Heart left ventricle (tissue), 16 donors: ENCODE measurements at places on chromosomes 11 and 22.

DNA sequence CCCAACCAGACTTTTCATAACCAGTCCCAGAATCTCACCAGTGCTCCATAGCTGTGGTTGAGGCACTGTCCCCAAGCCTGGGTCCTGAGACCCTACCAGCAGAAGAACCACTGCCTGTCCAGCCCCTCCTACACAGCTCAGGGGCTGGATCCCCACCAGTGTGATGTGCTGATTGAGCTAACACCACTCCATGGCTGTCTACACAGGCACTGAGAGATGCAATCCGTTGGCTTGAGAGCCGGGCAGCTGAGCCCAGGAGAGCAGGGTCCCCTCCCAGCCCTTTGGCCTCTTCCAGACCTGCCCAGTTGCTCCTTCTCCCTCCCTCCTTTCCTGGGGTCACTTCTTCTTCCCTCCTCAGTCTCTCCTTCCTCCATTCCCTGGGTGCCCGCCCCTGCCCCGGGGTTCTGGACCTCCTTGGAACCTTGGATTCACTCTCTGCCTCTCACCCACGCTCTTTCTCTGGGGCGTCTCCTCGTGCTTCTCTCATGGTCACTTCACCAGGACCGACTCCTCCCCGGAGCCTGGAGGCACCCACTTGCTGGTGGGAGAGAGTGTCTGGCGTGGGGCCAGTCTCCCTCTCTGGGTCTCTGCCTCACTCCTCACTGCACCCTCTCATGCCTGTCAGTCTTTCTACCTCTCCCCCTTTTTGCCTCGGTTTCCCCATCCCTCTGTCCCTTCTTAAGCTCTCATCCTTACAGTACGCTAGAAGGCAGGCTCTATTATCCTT, 706 bp upstream of the SCYL1 start:
- peak; percentile 57 for DNase-seq

GRCh38 chr11:77457340-77457739, 16.6 kb downstream of the PAK1 start:
- DNase-seq, result no peak

DNA sequence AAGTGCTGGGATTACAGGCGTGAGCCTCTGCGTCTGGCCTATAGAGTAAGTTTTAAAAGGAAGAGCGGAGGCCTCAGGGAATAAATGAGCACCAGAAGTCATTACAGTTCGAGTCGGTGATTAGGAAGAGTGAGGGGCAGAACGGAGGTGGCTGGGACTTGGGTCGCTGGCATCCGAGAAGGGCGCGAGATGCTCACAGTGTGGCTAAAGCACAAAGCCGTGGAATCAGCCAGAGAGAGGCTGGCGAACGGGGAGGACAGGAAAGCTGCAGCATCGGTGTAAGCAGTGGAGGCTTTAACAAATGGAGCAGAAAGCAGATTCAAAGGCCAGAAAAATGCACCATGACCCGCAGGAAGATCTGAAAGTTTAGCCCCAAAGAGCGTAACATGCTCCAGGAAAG, 2.7 kb upstream of the KRTAP5-4 start:
- DNase-seq, result no peak

DNA sequence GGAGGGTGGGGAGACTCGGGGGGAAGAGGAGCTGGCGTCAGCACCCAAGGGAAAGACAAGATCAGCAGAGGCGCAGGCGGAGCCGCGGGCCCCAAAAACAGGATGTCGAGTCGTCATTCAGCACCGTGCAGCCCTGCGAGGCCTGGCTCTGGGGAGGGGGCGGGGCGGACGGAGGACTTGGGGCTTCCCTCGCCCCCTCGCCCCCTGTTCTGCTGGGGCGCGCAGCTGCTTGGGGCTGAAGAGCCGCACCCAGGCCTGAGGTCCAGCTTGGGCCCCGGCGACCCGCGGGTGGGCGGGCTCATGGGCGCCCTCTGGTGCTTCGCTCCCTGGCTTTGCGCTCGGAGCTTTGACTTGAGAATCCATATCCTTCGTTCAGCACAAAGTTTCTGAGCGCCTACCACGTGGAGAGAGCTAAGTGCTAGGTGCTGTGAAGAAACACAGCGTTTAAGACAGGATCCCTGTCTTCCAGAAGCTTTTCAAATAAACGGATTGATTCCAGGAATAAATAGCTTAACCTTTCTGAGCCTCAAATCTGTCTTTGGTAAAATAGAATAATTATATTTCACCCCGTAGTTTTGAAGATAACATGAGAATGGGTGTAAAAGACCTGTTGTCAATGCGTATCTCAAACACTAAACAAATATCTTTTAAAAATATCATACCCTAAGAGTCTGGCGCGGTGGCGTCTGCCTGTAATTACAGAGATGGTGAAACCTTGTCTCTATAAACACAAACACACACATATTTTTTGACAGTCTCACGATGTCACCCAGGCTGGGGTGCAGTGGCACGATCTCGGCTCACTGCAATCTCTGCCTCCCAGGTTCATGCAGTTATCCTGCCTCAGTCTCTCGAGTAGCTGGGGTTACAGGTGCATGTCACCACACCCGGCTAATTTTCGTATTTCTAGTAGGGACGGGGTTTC, 929 bp upstream of the RHOG start:
- DNase-seq, result peak; percentile 88

GRCh38 chr22:38110863-38111852, 674 bp upstream of the BAIAP2L2 start:
- DNase-seq, result peak; percentile 17

GRCh38 chr11:57163160-57163868, 18.4 kb upstream of the LRRC55 start:
- DNase-seq, result no peak

GRCh38 chr11:44221456-44221855, 88.5 kb downstream of the ALX4 start:
- DNase-seq, result no peak

DNA sequence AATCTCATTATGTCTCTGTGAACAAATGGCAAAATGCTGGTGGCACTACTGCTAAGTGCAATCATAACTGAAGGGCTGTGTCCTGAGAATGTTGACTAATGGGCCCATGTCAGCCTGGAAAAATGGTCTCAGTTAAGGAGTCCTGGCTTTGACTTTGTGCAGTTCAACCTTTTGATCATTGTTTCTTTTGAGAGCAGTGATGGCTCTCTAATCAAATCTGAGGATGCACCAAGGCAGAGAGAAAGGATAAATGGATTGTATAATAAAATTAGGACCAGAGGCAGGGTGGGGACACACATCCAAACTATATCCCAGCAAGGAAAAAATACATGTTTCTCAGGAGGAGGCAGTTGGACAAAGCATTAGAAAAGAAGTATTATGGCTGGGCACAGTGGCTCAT, 59.6 kb upstream of the SYN3 start:
- DNase-seq, result no peak

- no peak for DNase-seq
Observed at GRCh38 chr11:31657091-31657490, 147.5 kb downstream of the ELP4 start.

GRCh38 chr11:60376601-60377000, 1.7 kb upstream of the MS4A7 start:
- no peak for DNase-seq

DNA sequence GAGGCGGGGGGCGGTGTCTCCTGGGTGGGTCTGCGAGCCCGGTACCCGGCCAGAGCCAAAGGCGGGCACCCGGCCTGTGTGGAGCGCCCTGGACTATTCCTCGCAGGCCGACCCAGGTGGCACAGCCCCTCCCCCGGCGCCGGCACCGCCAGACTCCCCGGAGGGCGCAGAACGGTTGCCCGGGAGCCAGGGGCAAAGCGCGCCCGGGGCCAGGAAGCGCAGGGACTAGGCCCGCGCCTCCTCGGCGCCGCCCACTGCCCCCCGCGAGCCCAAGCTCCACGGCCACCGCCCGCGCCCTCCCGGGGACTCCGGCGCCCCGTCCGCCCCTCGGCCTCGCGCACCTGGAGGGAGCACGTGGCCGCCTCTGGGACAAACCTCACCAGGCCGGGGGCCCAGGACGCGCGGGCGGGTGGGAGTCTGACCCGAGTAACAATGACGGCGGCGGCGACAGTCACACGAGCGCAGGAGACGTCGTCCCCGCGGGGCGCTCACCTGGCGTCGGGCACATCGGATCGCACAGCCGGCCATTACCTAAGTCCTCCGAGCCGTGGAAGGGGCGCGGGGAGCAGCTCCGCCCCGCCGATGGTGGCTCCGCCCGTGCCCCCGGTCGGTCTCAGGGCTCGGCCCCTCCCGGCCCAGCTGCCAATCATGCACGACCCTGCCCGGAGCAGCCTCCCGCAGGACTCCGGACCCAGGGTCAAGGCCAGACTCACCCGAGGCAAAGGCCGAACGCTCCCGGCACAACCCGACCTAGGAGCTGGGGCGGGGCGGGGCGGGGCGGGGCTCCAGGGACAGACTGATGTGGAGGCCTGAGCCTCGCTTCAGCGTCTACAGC, 7.4 kb downstream of the PLXNB2 start:
- DNase-seq, result no peak

DNA sequence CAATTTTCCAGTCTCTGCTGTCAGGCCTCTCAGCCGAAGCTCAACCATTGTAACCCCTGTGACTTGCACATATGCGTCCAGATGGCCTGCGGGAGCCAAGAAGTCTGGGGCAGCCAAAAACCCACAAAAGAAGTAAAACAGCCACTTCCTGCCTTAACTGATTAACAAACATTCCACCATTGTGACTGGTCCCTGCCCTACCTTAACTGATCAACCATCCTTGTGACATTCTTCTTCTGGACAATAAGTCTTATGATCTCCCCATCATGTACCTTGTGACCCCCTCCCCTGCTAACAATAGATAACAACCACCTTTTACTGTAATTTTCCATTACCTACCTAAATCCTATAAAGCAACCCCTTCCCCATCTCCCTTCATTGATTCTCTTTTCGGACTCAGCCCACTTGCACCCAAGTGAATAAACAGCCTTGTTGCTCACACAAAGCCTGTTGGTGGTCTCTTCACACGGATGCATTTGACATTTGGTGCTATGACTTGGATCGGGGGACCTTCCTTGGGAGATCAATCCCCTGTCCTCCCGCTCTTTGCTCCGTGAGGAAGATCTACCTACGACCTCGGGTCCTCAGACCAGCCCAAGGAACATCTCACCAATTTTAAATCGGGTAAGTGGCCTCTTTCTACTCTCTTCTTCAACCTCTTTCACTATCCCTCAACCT, 1.3 kb upstream of the NDUFC2 start:
- DNase-seq, result no peak
